ENCODE measurements at places on chromosomes 7 and 10. TPM values are rescaled to one million over a fixed set of nuclear protein-coding genes. Genes with fewer than 3 reads are reported as not detected.

Gene ACADSB
- 21.2 TPM for total RNA-seq

Gene DKK1
- total RNA-seq = not detected

Gene DPCD
- 5.2 TPM for total RNA-seq

Gene CDHR3
- total RNA-seq = 1.4 TPM

Gene OR2A1
- total RNA-seq = 0.05 TPM

Gene SYT15
- total RNA-seq = 0.95 TPM

Gene LSM5
- 69.4 TPM for total RNA-seq

Gene PTN
- not detected for total RNA-seq

Gene TRIM50
- total RNA-seq = not detected

Gene CC2D2B
- 0.40 TPM for total RNA-seq

Gene PTER
- total RNA-seq = 18.3 TPM

Gene LRIT1
- total RNA-seq = not detected
